Fibroblast of skin of left quadriceps (primary cell): ENCODE measurements at places on chromosomes 5 and 9.

DNA sequence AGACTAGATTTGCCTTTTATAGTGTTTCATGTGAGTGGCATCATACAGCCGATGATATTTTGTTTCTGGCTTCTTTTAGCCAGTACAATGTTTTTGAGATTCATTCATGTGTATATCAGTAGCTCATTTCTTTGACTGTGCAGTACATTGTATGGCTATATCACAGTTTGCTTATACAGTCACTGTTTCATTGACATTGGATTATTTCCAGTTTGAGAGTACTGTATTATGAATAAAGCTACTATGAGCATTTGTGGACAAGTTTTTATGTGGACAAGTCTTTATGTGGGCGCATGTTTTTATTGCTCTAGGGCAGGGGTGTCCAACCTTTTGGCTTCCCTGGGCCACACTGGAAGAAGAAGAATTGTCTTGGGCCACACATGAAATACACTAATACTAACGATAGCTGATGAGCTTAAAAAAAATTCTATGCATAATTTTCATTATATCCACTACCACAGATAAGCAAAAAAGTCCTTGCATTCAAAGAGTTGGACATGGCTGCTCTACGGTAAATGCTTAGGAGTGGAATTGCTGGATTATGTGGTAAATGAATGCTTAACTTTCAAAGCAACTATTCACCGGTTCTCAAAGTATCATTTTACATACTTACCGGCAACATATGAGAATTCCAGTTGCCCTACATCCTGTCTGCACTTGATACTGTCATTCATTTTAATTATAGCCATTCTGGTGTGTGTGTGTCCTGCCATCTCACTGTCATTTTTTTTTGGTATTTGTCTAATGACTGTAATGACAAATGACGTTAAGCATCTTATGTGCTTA lies 177.8 kb downstream of the RGS3 start:
- no peak for DNase-seq

- no peak for DNase-seq
Observed at GRCh38 chr9:13847270-13847669, 466.7 kb downstream of the NFIB start.

DNA sequence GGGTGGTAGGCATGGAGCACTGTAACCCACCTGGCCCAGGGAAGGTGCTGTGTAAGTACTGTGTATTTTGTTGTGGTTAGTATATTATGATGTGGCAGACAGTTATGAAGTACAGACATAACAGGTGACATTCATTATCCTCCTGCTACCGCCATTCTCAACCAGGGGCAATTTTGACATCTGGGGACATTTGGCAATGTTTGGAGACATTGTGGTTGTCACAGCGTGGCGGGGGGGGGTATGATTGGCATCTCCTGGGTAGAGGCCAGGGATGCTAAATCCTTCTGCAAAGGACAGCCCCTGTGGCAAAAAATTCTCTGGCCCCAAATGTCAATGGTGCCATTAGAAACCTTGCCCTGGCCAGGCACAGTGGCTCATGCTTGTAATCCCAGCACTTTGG lies 9.8 kb upstream of the RPL26L1 start:
- DNase-seq: no peak

DNA sequence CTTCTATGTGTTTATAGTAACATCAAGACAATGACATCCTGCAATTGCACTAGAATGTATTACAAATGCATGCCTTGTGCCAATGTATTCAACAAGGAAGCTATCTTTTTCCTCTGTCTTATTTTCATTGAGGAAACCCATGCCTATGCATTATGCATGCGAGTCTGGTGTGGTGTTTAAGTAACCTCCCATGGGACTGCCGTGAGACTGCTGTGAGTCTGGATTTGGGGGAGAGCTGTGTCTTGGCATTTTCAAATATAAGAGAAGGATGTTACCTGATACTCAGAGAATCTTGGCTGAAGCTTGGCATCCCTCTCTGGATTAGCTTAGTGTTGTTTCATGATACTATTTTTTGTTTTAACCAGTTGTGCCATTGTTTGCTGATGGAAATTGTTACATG lies 98.3 kb downstream of the F2RL2 start:
- no peak for DNase-seq

DNA sequence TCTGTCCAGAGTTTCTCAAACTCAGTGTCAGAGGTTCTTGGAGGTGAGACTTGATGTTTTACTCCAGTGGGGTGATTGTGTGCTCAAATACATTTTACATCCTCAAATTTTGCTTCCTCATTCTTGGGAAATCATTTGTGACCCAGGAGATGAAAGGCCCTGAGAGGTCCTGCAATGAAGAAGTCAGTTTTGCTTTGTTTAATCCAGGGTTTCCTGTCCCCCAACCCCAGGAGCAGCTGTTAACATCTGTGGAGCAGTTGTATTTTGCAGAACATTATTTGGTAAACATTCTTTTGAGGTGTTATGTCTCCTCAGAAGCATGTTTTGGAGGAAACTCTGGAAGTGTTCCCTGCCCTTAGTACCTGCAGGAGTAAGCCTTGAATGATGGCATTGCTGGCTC lies 59.8 kb downstream of the DAB2IP start:
- DNase-seq: no peak

DNA sequence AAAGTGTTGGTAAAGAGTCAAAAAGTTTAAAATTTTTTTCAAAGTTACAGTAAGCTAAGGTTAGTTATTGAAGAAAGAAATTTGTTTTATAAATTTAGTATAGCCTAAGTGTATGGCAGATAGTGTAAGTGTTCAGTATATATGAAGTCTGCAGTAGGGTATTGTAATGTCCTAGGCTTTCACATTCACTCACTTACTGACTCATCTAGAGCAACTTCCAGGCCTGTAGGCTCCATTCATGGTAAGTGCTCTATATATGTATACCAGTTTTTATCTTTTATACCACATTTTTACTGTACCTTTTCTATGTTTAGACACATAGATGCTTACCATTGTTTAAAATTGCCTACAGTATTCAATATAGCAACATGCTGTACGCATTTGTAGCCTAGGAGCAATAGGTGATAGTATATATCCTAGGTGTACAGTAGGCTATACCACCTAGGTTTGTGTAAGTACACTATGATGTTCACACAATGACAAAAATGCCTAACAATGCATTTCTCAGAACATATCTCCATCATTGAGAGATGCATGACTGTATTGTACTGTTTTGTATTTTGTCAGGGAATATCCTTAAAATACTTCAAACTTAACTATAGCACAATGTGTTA lies 38.5 kb downstream of the CYSTM1 start:
- no peak for DNase-seq
